ENCODE measurements at places on chromosomes 5 and 9.
A peak's percentile ranks its signal among the peaks of the same experiment; 100 is the strongest.

DNA sequence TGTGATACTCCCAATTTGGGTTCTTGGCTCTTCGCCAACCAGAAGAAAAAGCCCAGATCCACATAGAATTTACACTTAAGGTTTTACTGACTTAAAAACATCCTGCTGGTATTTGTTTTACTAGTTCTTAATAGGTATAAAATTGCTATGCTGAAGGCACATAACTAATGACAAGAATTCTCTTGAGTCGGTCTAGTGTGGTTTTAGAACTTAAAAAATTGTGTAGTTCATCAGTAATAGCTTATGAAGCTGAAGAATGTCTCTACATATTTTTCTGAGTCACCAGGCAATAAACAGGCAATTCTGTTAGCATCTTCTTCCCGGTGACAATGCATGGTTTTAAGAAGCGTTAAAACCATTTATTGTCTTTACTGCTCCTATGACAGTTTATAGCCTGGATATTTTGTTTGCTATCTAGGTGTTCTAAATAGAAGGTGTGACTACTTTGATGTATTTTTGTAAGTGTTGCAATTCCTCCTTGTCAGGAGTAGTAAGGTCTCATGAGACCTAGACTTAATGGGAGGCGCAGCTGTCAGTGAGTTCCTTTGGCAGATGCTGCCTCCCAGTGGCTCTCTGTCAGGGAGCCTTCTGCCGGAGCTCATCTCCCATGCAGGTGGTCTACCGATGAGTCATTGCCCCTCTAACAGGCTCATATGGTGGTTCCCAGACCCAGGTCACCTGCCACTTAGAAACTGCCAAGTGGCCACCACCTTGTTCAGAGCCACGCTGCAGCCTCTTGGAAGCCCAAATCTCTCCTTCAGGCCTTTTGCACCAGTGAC, 173.8 kb downstream of the MAST4 start:
- DNase-seq: peak; percentile 3

DNA sequence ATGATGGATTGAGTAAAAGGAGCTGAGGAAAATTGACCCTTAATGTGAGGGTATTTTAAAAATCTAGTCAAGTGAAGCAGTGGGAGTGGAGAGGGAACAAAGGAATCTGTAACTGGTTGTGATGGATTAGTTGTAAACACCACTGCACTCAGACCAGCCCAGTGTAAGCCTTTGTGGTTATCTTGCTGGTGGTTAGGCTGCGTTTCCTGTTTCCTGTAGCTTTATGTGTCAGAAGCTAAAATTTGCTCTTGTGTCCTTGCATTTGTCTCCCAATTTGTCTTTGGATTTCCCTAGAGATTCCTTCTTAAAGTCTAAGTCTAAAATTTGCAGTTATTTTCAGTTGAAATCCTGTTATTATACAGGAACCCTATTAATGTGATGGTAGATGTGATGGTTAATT, 6.3 kb downstream of the IFNA21 start:
- DNase-seq: no peak

DNA sequence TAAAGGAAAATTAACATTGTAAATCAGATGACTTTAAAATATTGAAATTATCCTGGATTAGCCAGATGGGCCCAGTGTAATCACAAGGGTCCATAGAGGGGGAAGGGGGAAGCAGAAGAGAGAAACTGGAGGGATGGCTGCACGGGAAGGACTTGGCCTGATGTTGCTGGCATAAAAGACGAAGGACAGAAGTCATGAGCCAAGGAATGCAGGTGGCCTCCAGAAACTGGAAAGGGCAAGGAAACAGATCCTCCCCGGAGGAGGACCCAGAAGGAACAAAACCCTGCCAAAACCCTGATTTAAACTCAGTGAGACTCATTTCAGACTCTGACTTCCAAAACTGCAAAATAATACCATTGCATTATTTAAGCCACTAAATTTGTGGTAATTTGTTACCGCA, 100.2 kb downstream of the ADAMTS2 start:
- no peak for DNase-seq

DNA sequence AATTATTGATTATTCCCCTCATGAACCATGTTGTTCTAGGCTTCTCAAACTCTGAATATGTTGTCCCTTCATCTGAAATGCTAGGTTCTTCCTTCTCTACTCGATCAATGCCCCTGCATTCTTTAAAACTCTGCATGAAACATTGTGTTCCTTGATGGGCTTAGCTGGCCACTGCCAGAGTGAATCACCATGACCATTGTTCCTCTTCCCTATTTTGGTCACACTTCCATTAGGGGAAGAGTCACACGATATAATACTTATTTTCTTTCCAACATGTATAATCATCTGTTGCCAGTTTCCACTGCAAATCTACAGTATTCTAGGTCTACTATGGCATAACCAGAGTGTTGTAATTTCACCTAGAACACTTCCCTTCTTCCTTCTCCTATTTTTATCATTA, 247.9 kb downstream of the TRPM3 start:
- DNase-seq: no peak

- DNase-seq: no peak
Measured at GRCh38 chr9:83701769-83702168, 6.0 kb downstream of the UBQLN1 start.

DNA sequence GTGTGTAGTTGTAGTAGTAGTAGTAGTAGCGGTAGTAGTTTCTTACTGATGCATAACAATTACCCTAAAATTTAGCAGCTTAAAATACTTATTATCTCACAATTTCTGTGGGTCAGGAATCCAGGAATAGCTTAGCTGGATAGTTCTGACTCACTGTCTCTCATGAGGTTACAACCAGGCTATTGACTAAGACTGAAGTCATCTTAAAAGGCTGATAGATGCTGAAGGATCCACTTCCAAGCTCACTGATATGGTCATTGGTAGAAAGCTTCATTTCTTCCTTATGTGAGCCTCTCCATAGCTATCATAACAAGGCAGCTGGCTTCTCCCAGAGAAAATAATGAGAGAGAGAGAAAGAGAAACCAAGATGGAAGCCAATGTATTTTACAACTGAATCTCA, 147.5 kb upstream of the FBXL17 start:
- DNase-seq: no peak

DNA sequence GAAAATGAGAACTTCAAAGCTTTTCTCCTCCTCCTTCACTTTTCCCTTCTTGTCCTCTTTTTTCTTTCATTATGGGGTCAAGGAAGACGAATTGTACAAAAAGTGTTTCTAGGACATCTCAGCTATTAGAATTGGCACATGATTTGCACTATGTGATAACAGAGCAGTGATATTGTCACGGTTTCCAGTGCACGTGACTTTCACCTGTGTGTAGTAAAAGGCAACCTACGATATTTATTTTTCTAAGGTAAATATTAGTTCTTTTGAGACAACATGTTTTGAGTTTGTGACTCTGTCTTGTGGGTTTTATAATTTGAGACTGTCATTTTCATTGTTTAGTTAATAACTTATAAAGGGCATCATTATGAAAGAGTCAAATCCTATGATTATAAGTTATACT, 213.1 kb downstream of the PSAT1 start:
- no peak for DNase-seq

- no peak for DNase-seq
Measured at GRCh38 chr5:97388794-97389193, 205.7 kb upstream of the RIOK2 start.

- DNase-seq: peak; percentile 53
Measured at GRCh38 chr9:125407974-125408900, 146.6 kb downstream of the GAPVD1 start.

DNA sequence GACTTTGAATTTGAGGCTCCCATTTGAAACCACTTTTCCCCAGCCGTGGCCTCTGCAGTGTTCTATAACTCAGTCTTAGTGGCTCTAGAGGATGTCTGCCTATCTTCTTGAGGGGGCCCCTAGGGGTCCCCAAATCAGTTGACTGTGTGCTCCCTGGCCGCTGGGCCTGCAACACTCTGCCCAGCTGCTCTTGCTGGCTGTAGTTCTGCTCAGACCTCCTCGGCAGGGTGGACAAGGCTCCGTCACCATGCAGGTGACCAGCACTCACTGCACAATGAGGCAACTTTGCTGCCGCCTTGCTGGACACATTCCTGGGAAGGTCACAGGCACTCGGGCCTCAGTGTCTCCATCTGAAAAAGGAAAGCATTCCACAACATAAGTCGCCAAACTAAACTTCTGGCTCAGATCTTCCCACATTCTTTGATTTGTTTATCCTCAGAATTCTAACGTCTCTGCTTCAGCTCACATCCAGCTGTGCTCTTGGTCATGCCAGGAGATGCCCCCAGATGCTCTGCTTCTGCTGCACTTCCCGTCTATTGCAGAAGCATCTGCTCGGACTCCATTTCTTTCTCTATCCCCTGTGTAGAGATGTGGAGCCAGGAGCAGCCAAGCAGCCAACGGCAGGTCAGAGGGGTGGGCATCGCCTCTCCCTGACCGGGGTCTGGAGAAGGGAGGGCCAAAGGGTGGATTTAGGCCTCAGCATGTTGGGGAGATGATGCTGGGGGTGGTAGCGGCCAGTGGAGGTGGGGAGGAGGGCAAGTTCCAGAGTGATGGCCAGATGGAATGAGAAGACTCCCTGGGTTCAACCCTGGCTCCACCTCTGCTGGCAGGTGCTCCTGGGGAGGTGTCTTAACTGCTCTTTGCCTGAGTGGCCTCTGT, 133.6 kb downstream of the MVB12B start:
- DNase-seq: no peak

- DNase-seq: no peak
Measured at GRCh38 chr9:80085668-80086067, 513.9 kb downstream of the TLE4 start.

DNA sequence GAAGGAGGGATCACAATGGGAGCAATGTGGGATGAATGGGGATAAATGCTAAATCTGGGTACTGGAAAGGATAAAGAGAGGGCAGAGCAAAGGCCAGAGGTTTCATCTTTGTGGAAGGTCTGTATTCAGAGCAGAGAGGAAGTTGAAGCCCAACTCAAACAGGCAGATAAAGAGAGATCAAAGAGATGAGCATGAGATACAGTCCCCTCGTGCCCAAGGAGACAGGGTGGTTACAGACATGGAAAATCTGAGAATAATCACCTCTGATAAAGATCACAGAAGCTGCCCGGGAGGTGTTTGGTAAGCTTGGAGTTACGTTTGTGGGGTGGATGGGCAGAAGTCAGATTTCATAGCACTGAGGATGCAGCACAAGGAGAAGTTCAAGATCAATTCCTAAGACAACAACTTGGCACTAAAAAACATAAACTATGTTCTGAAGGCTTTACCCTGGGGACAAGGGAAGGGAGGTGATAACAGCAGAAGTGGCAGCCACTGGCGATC, 459 bp upstream of the ERAP2 start:
- peak; percentile 73 for DNase-seq

DNA sequence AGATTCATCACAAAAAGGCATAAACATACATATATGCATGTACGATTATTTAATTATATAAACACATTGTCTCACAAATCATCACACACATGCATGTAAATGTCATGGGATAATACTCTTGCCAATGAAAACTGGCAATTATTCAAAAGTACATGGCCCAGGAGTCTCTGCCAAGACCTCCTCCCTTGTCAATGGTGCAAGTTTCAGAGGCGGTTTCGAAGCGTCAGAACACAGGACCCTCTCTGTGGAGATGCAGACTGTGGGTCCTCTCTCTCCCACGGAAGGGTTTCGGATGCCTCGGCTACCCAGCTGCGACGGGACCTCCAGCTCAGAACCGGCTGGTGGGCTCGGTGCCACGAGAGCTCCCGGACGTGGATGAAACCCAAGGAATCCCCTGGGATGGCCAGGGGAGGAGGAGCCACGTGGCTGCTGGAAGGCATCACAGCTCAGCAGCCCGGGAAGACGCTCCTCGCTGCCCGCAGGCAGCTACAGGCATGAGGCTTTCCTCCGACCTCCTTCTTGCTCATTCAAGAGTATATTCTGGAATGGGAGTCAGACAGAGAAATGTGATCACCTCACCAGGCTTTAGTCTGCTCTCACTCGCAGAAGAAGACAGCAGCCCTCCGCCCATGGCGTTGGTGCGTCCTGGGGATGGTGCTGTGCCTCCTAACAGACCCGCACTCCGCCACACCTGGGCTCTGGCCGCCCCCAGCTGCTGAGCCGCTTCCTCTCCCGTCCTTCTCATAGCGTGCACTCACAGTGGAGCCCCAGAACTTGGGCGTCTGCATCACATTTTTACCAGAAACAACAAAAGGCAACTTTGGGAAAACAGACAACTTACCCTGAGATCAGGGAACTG, 308.8 kb downstream of the IRX2 start:
- DNase-seq: no peak

GRCh38 chr9:32378496-32378895, 5.9 kb upstream of the ACO1 start:
- peak; percentile 81 for DNase-seq

DNA sequence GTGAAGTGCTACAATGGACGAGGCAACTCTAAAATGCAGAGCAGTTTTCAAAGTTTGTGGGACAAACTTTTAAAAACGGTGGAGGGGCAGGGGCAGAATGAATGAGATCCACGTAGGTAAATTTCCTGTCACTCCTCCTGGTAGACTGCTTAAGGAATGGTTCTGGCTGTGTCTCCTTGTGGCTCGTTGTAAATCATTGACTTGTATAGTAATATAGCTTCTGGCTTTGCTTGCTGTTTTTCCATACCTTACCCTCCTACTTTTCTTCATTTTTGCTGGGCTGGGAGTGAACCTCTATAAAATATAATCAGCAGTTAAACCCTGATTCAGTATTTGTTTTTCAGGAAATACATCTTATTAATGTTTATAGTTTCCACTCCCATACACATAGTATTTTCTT, 235.7 kb downstream of the TUSC1 start:
- DNase-seq: no peak

GRCh38 chr5:103393101-103393754, 134.7 kb downstream of the MACIR start:
- peak; percentile 69 for DNase-seq

- DNase-seq: no peak
Measured at GRCh38 chr9:16426716-16427115, 443.8 kb downstream of the BNC2 start.

DNA sequence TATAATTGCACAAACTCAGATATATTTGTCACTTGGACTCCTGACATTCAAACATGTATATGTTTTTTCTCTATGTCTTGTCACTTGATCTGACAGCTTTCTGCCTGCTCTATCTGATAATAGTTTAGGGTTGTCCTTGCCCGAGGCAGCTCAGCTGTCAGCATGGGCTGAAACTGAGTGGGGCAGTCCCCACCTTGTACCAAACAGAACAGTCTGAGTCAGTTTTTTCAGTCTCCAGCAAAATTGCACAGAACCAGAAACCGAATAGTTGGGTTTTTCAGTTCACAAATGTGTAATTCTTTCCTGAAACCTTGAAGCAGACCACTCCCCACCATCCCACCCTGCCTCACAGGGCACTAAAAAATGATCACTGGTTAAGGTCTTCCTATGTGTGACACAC, 9.5 kb upstream of the HAND1 start:
- DNase-seq: no peak

GRCh38 chr5:85500869-85501268, 1116.2 kb upstream of the EDIL3 start:
- no peak for DNase-seq

All from Jurkat, Clone E6-1 (cell line).